ENCODE measurements at places on chromosomes 13 and 19. TPM values are rescaled to one million over a fixed set of nuclear protein-coding genes. Genes with fewer than 3 reads are reported as not detected.

The LYPD3 gene
- total RNA-seq: not detected

The CEACAM1 gene
- 0.52 TPM for total RNA-seq

The ADGRE3 gene
- total RNA-seq: not detected

The ZNF85 gene
- total RNA-seq: 14.6 TPM

The ARL11 gene
- under 0.01 TPM for total RNA-seq

The SMG9 gene
- 6.3 TPM for total RNA-seq

Measured in skeletal muscle tissue (tissue), 5 donors.